ENCODE measurements at places on chromosomes 13 and 19. TPM values are rescaled to one million over a fixed set of nuclear protein-coding genes. Genes with fewer than 3 reads are reported as not detected.
A peak's percentile ranks its signal among the peaks of the same experiment; 100 is the strongest.

CALR3 gene
- not detected for total RNA-seq

ZNF614 gene
- 10.5 TPM for total RNA-seq

ZNF229 gene
- 0.99 TPM for total RNA-seq

KLK3 gene
- total RNA-seq, result not detected

KIR2DL4 gene
- total RNA-seq, result not detected

ZNF536 gene
- not detected for total RNA-seq

IGFL3 gene
- not detected for total RNA-seq

CIC gene
- total RNA-seq, result 64.1 TPM

RDH8 gene
- not detected for total RNA-seq

GRIN2D gene
- 0.14 TPM for total RNA-seq

- DNase-seq, result peak; percentile 28
Observed at GRCh38 chr13:46721054-46721453, 75.9 kb downstream of the ESD start.

GRCh38 chr13:38950987-38951386 lies 39.6 kb downstream of the STOML3 start:
- DNase-seq, result no peak

DNA sequence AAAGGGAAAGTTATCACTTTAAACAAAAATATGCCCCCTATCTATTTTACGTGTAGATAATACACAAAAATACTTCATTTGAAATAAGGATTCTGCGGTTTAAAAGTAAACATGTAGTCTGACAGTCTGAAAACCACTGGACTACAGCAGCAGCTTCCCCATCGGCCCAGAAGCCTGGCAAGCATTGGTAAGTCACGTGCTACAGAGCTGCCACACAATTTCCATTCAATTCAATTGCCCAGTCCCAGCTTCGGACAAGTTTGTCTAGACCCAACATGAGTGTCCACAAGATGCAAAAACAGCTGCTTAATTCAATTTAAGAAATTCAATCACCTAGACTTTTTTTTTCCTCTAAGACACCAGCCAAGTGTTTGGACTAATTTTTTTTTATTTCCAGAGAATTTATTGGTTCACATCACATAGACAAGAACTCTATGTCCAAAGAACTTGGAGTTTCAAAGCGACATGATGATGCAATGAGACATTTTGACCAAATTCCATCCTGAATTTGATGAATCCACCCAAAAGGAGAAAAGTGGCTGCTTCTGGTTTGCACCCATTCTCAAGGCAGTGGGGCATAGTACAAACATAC lies 458.9 kb downstream of the COG6 start:
- DNase-seq, result no peak

DNA sequence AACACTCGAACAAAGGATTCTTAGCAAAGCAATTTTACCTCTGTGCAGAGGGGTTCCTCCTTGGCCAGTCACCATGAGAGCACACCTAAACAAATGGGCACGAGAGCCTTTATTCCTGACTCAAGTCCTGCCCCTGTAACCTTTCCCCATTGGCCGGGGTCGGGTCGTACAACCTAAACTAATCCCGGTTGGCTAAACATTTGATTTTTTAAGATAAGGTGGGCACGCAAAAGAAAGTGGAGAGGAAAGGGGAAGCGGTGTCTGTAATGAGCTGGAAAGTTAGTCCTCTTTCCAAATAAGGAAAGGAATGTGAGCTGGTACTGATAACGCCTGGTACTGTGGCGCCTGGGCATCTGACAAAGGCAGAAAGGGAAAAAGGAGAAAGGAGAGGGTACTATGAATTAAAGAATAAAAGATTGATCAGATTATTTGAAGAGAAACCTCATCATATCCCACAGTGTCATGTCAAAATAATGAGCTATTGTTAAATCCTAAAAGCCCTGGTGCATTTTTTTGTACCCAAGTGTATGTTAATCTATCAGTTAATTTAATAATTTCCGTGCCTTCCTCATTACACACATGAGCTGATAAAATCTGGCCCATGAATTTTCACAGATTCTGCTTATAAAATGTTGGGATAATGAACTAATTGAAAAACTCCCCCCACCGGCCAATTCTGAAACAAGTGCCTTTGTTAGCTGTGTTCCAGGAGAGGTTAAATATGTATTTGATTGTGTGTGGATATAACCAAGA lies 335.7 kb downstream of the RFC3 start:
- no peak for DNase-seq

DNA sequence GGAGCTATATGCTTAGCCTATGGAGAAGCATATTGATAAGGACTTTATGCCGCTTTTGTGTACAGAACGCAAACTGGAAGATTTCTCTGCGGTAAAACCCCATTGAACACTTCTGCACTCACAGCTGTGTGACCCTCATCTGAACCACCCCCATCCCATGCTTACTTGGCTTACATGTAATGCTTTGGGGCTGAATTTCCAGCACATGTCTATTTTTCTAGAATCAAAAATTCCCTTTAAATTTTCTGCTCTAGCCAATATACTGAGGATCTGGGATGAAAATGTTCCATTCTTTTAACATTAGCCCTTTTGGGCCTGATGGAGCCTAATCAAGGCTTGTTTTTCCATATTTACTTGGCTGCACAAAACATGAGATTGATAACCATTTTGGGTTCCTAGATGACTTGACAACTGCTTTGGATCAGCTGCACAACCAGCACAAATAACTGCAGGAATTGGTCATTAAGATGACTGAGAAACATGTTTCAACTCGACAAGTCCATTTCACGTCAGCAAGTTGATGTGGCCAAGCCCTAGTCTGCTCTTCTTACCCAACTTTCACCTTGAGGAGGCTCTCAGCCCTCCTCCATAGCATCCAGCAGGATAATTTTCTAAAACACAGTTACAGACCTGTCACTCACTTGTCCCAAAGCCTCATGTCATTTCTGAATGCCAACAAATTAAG lies 52.4 kb downstream of the TNFSF11 start:
- DNase-seq, result no peak

DNA sequence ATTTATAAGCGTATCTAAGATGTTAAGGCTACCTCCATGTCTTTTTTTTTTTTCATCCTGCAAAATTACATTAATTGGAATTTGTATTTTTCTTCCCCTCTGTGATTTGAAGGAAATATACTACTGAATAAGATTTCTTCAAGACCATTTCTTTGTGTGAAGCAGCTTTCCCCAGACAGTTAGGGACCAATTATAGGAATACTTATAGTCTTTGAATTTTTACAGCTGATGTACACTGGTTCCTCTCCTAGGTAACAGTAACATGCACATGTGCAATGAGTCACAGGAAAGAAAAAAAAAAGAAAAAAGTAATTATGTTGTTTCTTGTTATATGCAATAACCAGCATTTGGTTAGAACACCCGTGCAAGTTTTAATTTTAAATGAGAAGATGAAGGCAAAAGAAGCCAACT lies 82.0 kb downstream of the PCDH9 start:
- no peak for DNase-seq

DNA sequence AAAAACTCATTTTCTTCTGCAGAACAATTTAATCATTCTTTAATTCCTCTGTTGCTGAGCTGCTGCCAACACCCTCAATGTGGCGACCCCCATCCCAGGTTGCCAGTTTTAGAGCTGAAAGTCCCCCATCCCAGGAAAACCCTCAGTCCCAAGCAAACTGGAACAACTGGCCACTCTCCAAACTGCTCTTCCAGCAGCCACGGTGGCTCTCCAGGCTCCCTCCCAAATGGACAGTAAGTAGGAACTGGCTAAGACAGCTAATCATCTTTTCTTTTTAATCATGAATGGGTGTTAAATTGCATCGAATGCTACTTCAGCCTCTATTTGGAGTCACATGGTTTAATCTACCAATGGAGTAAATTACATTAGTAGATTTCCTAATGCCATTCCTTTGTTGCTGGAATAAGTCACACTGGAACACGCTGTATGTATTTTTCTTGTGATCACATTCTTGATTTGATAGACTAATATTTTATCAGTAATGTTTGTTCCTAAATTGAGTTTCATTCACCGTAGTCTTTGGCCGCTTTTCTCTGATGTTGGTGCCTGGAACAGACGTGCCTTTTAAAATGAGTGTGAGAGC lies 33.7 kb upstream of the VSTM2B start:
- no peak for DNase-seq

GRCh38 chr13:53015971-53016370 lies 12.6 kb upstream of the OLFM4 start:
- no peak for DNase-seq

GRCh38 chr13:97781891-97782305 lies 171.6 kb upstream of the IPO5 start:
- no peak for DNase-seq
